Activated CD8-positive, alpha-beta T cell treated with anti-CD3 and anti-CD28 coated beads for 36 hours (primary cell): ENCODE measurements at places on chromosomes 6 and 20.
A peak's percentile ranks its signal among the peaks of the same experiment; 100 is the strongest.

DNA sequence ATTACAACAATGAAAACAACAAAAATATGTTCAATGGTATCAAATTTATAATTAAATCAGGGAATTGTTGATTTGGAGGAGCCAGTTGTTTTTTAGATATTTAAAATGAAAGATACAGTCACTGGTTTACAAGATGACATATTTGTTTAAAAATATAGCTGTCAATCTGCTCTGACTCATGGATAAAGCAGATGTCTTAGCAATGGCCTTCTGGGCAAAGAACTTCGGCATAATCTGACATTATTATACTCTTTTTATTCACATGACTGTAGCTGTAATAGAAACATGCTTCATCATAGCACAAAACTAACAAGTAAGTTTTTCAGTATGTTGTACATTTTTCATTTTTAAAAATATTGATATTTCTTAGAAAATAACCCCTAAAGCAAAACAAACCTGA, 267.4 kb downstream of the CENPW start:
- no peak for DNase-seq

DNA sequence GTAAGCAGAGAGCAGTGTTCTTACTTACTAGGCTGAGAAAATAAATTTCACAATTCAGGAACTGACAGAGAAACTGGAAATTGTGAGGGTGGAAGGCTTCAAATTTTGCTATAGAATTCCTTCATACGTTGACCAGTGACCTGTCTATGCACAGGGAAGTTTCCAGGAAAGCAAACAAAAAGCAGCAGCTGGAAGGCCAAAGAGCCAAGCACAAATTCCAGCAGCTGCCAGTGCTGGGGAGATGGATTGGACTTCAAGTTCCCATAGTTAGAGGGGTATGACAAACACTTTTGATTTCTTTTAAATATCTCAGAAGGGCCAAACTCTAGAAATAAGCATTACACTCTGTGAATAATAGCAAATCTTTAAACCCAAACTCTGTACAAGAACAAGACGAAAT, 299.1 kb upstream of the KCNQ5 start:
- DNase-seq, result no peak

DNA sequence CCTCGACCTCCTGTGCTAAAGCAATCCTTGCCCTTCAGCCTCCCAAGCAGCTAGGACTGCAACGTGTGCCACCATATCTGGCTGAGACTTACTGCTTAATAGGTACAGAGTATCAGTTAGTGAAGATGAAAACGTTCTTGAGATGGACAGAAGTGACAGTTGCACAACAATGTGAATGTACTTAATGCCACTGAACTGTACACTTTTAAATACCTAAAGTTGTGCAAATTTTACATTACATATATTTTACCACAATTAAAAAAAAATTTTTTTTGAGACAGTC, 25.9 kb downstream of the NUDT3 start:
- DNase-seq, result no peak

- DNase-seq, result no peak
Observed at GRCh38 chr20:25206063-25206403, 10.5 kb downstream of the ENTPD6 start.

- no peak for DNase-seq
Observed at GRCh38 chr6:145360865-145361264, 374.5 kb downstream of the EPM2A start.

DNA sequence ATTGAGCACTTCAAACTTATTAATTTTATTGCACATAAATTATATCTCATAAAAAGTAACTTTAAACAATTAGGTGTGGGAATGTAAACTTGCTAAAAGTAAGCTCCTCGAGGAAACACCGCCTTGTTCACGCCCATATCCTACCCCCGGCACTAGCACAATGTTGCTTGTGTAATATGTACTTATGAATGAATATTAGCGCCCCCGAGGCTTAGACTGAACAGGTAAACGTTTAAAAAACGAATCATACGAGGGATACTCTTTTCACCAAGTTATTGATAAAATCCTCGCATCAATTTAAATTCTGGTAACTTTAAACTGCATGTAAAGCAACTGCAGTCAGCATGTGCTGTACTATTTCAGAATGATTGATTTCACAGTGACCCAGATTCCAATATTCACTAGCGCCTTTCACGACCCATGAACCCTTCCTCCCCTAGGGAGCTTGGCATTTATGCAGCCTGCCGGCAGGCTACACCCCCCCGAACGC, 637 bp downstream of the TFB1M start:
- DNase-seq, result peak; percentile 15
